H7 (cell line): ENCODE measurements at places on chromosomes 4 and X. TPM values are rescaled to one million over a fixed set of nuclear protein-coding genes. Genes with fewer than 3 reads are reported as not detected.

- no peak for DNase-seq
Observed at GRCh38 chrX:109742722-109743121, 9.7 kb upstream of the ACSL4 start.

GRCh38 chr4:186727169-186727976 lies 3.7 kb upstream of the FAT1 start:
- peak; percentile 64 for DNase-seq

- no peak for DNase-seq
Observed at GRCh38 chrX:12113321-12113720, 25.0 kb upstream of the FRMPD4 start.

The GJB1 gene
- 0.10 TPM in 1 of 2 replicates, not detected in the other for total RNA-seq

The SLC10A6 gene
- total RNA-seq: not detected in 2 replicates

The ITM2A gene
- total RNA-seq: 25.4 and 27.2 TPM in 2 replicates

GRCh38 chrX:68261060-68261672 lies 172.1 kb downstream of the OPHN1 start:
- no peak for DNase-seq

The NRK gene
- 1.8 and 2.5 TPM in 2 replicates for total RNA-seq

GRCh38 chr4:124708517-124709300 lies 3.8 kb downstream of the ANKRD50 start:
- DNase-seq: no peak

GRCh38 chr4:61527888-61528287 lies 327.8 kb downstream of the ADGRL3 start:
- no peak for DNase-seq

GRCh38 chr4:1446502-1447386 lies 40.5 kb upstream of the NKX1-1 start:
- peak; percentile 30 for DNase-seq

- DNase-seq: no peak
Observed at GRCh38 chr4:73929278-73929677, 52.5 kb downstream of the PF4 start.

The MAGEE2 gene
- not detected in 2 replicates for total RNA-seq

DNA sequence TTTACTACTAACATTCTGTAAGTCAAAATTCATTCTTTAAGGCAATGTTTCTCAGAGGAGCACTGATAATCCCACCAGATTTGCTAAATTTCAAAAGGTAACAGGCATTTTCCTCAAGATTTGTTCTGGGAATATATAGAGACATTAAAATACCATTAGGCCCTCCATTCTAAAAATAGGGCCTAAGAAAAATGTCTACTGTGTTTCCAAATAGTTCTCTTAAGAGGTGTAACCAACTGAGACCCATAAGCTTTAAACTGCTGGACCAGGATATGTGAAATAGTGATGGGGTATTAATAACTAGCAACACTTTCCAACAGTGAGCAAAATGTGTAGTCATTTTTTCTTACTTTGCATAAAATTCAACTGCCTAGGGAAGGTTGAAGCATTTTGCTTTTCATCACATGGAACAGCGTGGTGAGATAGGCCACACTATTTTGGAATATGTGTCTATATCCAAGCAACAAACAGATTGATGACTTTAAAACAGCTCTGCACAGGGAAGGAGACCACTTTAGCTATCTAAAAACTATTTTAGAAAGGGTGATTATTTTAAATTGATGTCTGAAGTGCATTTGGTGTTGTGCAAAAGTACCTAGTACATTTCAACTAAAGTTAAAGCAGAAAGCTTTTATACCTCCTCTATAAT lies 89.9 kb downstream of the CORIN start:
- DNase-seq: no peak

DNA sequence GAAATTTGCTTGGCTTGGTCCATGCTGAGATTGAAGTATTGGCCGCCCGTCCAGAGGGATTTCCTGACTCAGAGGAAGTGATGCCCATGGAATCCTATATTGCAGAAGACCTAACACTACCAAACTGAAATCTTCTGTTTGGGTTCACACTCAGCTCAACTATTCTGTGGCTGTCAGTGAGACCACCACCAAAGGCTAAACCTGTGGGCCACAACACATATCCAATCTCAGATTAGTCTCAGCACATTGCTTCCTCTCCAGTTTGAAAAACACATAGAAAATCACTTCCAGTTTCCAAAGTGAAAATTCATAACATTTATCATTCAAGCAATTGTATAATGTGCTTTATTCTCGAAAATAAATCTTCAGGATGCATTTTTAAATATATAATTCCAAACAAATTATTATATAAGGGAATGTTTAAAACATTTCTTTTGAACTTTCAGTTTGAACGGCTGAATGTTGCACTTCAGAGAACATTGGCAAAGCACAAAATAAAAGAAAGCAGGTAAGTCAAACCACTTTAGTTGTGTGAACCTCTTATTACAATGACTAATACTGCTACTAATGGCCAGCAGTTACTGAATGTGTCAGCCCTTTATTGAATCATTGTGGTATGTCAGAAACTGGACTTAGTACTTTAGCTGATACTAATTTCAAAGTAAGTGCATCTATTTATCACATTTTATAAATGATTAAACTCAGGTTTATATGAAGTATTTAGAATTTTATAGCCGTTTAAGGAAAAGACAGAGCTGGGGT lies 37.0 kb downstream of the GUCY1A1 start:
- DNase-seq: no peak

GRCh38 chr4:163878336-163879121 lies 384.0 kb downstream of the TMA16 start:
- no peak for DNase-seq

DNA sequence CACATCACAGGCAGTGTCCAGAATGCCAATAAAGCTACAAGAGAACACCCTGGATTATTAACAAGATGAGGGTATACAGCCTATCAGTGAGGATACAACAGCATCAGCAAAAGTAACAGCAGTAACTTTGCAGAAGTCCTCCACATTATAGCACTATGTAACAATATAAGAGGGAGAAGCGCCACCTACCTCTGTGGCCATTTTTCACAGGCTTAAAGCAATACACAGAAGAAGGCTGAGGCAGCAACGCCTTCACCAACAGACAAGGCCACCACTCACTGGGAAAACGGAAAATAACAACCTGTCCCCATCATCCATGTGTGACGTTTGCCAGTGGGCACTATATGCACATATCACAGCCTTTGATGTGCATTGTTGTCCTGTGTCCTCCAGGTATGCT lies 12.5 kb downstream of the RTL8B start:
- no peak for DNase-seq

The INTS6L gene
- 12.4 and 18.8 TPM in 2 replicates for total RNA-seq

The FAM184B gene
- not detected in 2 replicates for total RNA-seq

The HPGD gene
- total RNA-seq: 6.2 and 13.9 TPM in 2 replicates

GRCh38 chr4:187770345-187770744 lies 225.2 kb upstream of the ZFP42 start:
- DNase-seq: peak; percentile 42

- no peak for DNase-seq
Observed at GRCh38 chr4:146585761-146586333, 52.8 kb upstream of the POU4F2 start.

The CACNA1F gene
- total RNA-seq: 0.55 and 2.1 TPM in 2 replicates

- no peak for DNase-seq
Observed at GRCh38 chrX:55119712-55120111, 30.9 kb downstream of the PAGE2 start.
